ENCODE measurements at places on chromosomes 4 and X.

DNA sequence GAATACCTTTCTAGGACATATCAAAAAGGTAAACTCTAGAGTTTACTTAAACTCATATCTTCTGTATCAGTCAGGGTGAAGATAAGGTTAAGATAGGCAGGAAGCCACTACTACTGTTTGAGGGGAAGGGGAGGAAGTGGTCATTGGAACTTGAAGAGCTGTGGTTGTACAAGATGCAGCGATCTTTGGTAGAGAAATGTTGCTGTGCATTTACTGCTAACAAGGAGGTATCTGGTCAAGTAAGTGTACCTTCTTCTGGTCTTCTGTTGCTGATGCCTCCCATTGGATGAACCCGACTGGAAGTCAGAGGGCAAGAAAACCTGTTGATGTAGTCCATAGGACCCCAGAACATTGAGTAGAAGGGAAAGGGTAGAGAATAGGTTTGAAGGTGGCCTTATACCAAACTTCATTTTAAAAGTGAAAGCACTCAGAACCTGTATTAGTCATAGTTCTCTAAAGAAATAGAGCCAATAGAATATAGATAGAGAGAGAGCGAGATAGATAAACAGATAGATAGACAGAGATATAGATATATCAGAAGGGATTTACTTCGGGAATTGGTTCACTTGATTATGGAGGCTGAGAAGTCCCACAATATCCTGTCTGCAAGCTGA, 47.9 kb upstream of the TSPAN5 start:
- DNase-seq: no peak

GRCh38 chrX:38831949-38832348, 30.7 kb downstream of the MID1IP1 start:
- no peak for DNase-seq

DNA sequence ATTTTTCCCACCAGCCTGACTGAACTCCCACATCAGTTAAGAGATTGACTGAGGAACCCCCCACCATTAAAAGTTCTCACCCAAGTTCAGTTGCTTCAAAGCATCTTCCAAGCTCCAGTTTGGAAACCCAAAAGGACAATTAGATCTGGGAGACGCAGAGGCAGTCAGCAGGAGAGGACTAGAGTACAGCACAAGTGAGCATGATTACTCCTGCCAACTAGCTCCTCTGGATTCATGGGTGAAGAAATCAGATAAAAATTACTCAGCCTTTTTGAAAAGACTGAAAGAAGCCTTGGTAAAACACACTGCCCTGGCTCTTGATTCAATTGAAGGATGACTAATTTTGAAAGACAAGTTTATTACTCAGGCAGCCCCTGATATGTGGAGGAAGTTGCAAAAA, 297.5 kb downstream of the ADAM29 start:
- DNase-seq: no peak

DNA sequence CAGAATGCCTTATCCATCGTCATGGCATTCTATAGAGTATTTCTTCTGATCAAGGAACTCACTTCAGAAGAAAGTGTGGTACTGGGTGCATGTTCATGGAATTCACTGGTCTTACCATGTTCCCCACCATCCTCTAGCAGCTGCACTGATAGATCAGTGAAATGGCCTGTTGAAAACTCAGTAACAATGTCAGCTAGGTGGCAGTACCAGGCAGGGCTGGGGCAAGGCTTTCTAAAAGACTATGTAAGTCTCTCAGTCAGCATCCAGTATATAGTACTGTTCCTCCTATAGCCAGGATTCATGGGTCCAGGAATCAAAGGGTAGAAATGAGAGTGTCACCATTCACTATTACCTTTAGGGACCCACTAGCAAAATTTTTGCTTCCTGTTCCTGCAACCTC, 15.8 kb upstream of the LDB2 start:
- no peak for DNase-seq

DNA sequence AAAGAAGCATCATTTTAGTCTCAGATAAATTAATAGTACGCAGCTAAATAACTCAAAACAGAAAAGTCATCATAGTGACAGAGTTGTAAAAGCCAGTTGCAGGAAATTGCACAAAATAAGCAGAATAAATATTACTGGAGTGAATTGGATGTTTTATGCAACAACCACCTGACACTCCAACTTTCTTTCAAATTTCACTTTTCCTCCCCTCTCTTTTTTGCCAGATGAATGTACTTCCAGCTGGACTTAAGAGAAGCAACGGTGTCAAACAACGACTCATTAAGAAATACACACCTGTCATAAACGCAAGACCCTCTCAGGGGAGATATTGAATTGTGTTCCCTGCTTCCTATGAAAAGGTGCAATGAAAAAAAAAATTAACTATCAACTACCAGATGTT, 120.2 kb upstream of the HCCS start:
- no peak for DNase-seq

- DNase-seq: no peak
Measured at GRCh38 chrX:40688929-40689328, 41.6 kb upstream of the CXorf38 start.

- DNase-seq: no peak
Measured at GRCh38 chr4:156751486-156751885, 220.1 kb downstream of the PDGFC start.

- DNase-seq: no peak
Measured at GRCh38 chrX:26262121-26262523, 46.2 kb downstream of the MAGEB5 start.

- DNase-seq: no peak
Measured at GRCh38 chr4:98778206-98778605, 119.8 kb upstream of the TSPAN5 start.

GRCh38 chrX:104047171-104047570, 7.4 kb downstream of the H2BW2 start:
- DNase-seq: no peak

DNA sequence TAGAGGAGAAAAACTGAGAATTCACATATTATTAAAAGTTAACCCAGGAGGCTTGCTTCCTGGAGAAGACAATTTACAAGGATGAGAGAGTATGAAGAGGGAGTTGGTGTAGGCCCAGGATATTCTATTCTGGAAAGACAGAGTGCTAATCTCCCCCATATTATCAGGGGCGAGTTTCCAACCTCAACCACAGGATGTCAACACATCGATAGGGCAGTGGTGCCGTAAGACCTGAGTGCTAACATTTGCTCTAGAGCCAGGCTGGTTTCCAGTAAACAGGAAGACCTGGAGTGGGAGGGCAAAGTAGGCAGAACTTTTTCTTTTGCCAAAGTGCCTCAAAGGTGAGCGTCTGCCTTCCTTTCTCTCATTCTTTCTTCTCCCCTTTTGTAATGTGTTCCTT, 2.8 kb upstream of the AWAT1 start:
- DNase-seq: no peak

- no peak for DNase-seq
Measured at GRCh38 chr4:101418055-101418454, 70.7 kb upstream of the PPP3CA start.

DNA sequence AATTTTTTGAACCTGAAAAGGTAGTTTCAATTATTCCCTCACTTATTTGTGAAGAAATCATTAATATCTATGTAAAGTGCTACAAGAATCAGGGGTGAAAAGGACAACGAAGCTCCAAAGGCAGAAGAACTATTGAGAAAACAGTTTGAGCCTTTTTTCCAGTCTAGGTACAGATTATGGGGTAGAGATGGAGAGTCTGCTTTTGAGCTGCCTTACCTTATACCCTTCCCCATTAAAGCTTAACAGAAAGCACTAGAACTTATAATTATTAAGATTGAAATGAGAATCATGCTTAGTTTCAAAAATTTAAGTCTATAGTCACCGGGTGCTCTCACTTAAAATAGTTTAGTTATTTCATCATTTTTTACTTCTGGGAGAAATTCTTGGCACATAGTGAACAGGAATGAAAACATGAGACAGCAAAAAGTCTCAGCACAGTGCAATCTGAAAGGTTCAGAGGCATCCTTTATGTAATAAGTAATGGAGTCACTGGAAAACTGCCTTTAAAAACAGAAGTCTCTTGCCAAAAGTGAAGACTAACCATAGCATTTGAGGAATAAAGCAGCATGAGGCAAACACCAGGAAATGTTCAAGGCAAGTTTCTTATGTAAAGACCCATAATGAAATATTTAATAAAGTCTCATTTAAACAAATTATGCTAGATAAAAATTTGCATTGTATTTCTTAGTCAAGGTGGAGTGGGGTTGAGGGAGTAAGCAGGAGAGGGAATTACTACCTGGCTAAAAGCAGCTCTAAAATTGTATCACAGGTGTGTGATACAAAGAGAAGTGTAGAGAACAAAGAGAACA, 5.1 kb upstream of the DCLK2 start:
- DNase-seq: peak; percentile 72

- DNase-seq: no peak
Measured at GRCh38 chrX:104318330-104319009, 63.7 kb upstream of the ESX1 start.

- no peak for DNase-seq
Measured at GRCh38 chrX:39774774-39775328, 322.9 kb downstream of the BCOR start.

DNA sequence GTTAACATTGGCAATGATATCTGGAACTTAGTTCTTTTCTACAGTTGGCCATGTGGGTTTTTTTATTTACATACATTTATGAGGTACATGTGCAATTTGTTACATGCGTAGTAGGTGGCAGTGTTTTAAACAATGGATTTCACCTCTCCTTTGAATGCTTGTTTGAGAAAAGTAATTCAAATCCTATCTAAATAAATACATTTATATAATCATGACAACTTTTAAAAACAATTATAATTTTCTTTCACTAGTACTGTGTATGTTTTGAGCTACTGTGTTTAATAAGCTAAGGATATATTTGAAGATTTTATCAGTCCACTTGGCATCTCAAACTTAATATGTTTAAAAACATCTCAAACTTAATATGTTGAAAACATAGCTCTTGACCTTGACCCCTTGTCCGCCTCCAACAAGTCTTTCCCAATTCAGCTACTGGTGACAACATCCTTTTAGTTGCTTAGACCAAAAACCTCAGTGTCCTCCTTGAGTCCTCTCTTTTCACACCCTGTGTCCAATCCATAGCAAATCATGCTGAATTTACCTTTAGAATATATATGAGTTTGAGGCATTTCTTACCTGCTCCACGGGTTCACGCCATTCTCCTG, 14.5 kb downstream of the GUCY1B1 start:
- DNase-seq: no peak

DNA sequence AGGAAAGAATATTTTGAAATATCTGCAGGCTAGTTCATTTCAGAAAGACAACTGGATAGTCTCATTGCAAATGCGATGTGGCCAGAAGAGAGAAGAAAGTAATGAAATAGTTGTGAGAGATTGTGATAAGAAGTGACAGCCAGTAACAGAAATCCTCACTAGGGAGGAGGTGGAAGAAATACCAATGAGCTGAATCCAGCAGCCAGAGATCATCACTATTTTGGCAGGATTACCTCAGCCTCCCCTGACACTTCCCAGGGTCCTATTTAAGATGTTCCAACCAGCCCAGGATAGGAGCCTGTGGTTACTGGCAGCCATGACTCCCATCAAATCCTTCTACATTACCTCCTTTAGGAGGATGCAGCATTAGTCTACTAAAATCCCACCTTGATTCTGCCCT, 76.7 kb upstream of the ARHGAP24 start:
- DNase-seq: no peak

DNA sequence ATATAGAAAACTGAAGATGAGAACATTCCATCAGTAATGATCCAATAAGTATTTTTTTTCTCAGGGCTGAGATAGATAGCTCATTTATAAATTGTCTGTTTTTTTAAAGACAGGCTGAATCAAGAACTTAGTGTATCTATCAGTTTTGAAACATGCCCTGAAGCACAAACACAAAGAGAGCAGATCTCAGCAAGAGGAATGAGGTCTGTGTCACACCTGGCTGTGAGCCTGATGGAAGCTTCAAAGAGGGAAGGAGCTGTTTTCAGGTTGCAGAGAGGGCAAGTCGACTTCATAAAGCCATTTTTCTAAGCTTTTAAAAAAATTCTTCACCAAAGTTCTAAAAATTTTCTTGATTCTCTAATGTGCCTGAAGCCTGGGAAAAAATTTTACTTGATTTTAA, 434.9 kb downstream of the PDGFC start:
- DNase-seq: no peak

DNA sequence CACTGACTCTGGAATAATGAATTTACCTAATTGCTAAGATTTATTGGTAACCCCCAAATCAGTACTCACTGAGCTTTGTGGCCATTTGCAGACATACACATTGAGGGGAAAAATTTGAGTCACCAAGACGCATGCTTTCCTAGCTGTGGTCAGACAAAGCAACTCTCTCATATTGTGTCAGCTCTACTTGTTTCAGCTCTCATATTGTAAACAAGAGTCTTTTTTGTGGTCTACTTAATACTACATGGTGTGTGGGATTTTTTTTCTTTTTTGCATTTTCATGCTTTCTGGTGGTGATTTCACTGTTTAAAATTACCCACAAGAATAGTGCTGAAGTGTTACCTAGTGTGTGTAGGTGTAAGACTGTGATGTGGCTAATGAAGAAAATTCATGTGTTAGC, 428.2 kb upstream of the GALNT7 start:
- DNase-seq: no peak

DNA sequence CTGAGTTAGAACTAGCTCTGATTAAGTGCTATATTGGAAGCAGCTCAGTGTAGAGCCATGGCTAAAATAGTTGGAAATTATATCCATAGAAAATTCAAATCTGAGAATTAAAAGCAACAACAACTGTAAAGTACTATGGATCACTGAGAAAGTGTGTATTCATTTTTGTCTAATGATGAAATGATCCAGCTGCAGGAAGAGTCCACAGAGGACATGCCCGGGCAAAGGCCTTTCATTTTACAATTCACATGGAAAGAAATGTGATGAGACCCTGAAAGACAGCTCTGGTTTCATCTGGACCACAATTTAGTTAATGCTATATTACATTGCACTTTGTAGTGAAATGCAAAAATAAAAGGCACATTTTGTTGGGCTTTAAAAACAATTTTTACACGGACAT, 196.8 kb upstream of the FAT1 start:
- DNase-seq: peak; percentile 22

GRCh38 chr4:136643416-136643815, 888.9 kb downstream of the PCDH18 start:
- DNase-seq: no peak

GRCh38 chrX:50920132-50920531, 9.6 kb downstream of the BMP15 start:
- DNase-seq: no peak

- no peak for DNase-seq
Measured at GRCh38 chr4:39305912-39306677, 60.1 kb downstream of the RFC1 start.

DNA sequence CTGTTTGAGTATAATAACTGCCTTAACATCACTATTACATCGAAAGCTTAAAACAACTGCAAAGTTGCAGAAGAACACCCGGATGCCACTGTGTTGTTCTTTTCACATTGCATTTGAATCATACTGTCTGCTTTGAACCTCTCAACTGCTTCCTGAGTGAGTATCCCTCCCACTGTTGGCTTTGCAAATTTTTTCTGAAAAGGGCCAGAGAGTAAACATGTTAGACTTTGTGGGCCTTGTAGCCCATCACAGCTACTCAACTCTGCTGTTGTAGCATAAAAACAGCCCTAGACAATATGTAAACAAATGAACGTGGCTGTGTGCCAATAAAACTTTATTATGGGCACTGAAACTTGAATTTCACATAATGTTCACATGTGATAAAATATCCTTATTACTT, 76.1 kb downstream of the NSG1 start:
- DNase-seq: no peak

GRCh38 chr4:3481783-3482393, 18.8 kb downstream of the DOK7 start:
- DNase-seq: no peak

- no peak for DNase-seq
Measured at GRCh38 chrX:7262551-7262950, 114.6 kb upstream of the PUDP start.

Measured in hepatic stellate cell (primary cell).